ENCODE measurements at places on chromosomes 2 and 18.

DNA sequence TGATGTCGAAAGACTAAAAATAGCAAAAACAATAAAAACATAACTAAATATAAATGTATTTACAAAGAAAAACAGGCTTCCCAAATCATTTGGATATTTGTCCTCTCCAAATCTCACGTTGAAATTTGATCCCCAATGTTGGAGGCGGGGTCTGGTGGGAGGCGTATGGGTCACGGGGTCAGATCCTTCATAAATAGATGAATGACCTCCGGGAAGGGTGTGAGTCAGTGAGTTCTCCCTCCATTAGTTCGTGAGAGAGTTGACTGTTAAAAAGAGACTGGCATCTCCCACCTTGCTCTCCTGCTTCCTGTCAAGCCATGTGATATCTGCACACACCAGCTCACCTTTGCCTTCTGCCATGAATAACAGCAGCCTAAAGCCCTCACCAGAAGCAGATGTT lies 703.0 kb downstream of the TMEM182 start:
- DNase-seq = no peak

DNA sequence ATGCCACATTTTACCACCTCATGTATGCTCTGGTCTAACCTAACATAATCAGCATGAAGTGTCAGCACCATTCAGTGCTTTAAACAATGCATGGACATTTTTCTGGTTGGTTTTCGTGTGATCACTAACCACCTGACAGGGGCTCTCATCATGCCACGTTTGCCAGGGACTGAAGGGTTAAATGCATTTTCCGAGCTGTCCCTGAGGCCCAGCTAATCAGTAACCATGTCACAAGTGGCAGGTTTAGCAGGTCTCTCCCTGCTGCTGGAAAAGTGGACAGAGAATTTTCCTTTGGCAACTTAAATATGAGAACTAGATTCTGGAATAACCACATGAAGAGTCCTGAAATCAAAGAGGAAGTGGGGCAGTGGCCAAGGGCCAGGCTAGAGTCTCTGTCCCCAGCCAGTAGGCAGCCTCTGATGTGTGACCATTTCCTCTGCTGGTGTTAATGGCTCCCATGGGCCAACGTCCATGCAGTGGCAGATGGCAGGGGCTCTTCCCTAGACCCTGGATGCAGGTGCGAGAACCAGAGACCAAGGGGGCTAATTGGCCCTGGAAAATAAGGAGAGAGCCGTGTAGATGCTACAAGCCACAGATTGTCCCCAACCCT lies 69.5 kb downstream of the TPGS2 start:
- no peak for DNase-seq

DNA sequence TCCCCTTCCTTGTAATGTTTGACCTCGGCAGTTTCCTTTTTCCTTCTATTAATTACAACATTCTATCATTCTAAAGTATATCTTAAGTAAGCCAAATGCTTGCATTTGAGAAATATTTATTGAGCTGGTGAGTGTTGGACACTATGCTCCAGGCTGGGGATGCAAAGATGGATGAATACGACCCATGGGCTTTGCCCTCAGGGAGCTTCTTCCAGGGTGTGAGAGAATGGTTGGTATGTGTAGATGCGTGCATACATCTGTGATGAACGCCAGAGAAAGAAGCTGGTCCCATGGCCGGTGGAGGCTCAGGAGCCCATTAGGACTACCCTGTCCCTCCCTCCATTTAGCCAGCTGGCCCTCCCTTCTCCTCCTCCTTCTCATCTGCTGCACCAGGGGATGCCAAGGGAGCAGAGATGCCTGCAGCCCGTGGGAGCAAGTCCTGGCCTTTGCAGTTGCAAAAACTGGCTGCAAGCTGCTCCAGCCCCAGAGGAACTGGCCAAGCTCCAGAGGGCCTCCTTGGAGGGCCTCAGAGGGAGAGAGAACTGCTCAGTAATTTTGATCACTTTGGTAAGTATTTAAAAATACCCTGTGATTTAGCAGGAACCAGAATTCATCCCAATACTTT lies 65.7 kb upstream of the FOSL2 start:
- no peak for DNase-seq

- no peak for DNase-seq
Observed at GRCh38 chr2:83862600-83862999, 596.5 kb downstream of the SUCLG1 start.

GRCh38 chr2:240269886-240270285 lies 129.4 kb upstream of the OTOS start:
- no peak for DNase-seq

- no peak for DNase-seq
Observed at GRCh38 chr2:229715895-229716507, 1.6 kb upstream of the DNER start.

- no peak for DNase-seq
Observed at GRCh38 chr2:216635171-216635570, 2.0 kb downstream of the IGFBP2 start.

- no peak for DNase-seq
Observed at GRCh38 chr18:72283148-72283925, 260.8 kb downstream of the CBLN2 start.

DNA sequence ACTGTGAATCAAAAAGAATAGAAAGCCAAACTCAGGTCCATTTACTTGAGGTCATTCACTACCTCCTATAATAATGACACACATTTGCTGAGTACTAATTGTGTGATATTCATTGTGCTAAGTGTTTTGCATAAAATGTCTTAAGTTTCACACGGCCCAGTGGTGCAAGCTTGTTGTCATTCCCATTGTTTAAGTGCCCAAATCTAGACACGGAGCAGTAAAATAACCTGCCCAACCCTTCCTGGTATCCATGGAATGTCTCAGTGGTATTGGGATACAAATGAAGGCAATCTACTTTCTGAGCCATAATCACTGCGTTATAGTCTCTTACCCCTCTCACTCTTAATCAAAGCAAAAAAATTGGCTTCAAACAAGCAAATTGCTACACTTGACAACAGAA lies 233.3 kb downstream of the NCKAP5 start:
- no peak for DNase-seq

GRCh38 chr2:58967736-58968135 lies 726.6 kb upstream of the FANCL start:
- DNase-seq = no peak

- no peak for DNase-seq
Observed at GRCh38 chr2:118969734-118970395, 27.9 kb downstream of the MARCO start.

DNA sequence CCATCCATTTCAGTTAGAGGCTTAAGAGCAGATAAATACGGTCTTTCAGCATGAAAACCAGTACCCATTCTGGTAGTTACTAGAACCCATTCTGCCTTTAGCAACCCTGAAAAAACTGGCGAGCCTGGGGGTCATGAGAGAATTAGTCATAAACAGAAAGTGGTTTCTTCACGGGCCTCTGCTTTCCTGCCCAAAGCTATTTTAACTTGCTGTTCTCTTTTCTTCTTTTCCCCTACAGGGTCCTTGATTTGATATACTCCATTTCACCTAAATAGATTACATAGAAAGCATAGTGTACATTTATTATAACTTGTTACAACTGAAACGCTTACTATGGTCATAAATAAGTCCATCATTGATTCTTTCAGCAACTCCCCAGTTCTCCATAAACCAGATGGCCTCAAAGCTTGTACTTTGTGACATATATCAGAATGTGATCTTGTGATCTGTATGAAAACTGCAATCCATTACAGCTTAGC lies 48.3 kb downstream of the WDFY1 start:
- no peak for DNase-seq

DNA sequence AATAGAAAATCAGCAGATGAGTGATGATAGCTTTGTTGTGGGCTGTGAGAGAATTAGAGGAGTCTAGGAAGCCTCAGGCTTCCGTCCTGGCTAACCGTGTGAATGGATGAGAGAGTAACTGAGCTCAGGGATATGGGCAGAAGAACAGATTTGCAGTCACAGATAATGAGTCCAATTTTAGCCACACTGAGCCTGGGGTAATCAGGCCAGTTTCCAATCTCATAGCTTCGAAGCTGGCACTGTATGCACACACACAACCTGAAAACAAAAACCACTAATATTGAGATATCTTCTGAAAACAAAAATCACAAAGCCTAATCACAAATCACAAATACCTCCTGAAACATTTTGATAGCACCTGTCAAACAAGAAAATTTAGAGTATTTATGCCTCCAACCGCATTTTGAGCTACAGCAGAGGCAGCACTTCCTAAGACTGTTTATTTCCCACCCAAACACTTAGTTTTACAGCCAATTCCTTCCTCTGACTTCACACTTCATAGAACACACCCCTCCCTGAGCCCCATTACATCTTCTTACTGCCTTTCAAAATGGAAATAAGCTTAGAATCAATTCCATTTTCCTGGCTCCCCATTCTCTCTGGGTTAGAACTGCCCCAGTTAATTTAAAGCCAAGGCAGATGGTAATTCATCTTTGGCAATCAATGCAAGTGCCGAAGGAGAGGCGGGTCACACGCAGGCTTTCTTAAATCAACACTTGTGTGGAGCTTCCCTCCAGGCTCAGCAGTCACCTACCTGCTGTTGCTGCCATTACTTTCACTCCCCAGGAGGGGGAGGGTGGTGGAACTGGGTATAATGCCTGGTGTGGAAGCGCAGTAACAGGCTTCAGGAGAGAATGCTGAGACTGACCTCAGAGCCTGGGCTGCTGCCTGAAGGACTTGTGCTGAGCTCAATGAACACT lies 18.9 kb downstream of the TTR start:
- DNase-seq = no peak

DNA sequence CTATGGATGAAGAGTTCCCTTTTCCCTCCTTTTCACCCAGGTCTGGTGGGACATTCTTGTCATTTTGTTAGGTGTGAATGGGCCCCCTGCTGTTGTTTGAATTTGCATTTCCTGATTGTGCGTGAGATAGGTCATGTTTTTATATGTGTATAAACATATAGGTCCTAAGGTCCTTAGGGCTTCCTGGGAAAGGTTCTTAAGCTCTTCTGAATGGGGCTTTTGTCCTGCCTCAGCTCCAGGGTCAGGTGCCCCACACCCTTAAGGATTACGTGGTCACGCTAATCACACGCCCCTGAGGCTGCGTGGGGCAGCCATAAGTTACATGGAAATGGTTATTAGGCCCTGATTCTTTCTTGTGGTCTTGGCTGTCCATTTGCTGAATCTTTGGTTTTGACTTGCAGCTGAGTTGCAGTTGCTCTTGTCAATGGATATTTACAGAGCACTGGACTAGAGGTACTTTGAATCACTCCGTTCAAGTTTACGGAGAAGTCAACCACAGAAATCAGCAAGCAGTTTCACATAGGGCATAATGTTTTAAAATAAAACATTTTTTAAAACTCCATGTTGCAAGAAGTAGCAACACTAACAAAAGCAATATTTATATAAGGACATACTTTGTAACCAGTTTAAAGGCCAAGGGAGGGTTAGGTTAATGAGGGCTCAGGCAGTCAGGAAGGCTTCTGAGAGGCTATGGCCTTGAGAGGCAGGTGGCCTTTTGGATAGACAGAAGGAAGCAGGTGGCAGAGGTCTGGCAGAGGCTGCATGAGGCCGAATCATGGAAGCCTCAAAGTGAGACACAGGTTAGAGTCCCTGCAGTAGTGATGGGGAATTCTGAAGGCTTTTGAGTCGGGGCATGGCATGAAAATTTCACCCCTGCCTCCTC lies 24.2 kb downstream of the LIPG start:
- DNase-seq = no peak

- no peak for DNase-seq
Observed at GRCh38 chr2:148613231-148614013, 31.1 kb upstream of the EPC2 start.

- DNase-seq = no peak
Observed at GRCh38 chr2:39399570-39399969, 37.5 kb downstream of the MAP4K3 start.

DNA sequence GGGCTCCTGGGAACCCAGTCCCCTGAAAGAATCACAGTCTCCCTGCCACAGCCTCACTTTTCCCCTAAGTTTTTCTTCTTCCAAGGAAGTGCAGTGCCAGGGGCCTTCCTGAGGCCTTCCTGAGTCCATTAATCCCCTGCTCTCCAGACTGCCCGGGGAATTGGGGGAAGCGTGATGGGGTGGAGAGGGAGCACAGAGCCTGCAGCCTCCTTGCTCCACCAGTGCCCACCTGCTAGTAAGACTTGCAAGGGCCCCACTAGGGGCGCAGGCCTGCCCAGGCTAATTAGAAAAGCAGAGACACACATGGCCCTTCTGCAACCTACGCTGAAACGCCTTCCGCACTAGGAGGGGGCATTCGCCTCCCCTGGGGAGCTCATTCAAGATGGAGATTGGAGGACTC lies 110.6 kb downstream of the MRO start:
- no peak for DNase-seq

Measured in stimulated activated CD4-positive, alpha-beta T cell treated with anti-CD3 and anti-CD28 coated beads, TNF-alpha, amount 100 ng/mL, for 24 hours (primary cell).